ENCODE measurements at places on chromosomes 4 and X. TPM values are rescaled to one million over a fixed set of nuclear protein-coding genes. Genes with fewer than 3 reads are reported as not detected.

GRCh38 chr4:95644417-95644816 is 95.6 kb upstream of the UNC5C start:
- ATAC-seq: no peak

GRCh38 chrX:15549189-15550012 is 48.8 kb downstream of the BMX start:
- ATAC-seq: no peak

- ATAC-seq: no peak
These were observed 19.3 kb downstream of the WDR13 start for GRCh38 chrX:48616576-48616975.

DNA sequence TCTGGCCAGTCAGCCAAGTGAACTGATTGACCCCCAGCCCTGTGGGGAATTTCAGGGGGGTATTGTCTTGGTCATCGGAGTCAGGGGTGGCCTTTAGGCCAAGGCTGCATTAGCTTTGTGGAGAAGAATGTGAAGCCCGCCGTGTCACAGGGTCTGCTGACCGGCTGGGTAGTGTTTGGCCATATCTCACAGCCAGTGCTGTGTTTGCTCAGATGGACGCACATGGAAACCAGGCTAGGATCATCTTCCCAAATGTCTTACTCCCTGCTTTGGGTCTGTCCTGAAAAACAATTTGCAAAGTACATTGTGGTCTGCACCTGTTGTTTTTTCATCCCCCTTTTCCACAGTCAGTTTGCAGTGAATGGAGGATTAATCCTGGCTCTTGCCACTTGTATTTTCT is 13.0 kb downstream of the TMEM164 start:
- ATAC-seq: no peak

DNA sequence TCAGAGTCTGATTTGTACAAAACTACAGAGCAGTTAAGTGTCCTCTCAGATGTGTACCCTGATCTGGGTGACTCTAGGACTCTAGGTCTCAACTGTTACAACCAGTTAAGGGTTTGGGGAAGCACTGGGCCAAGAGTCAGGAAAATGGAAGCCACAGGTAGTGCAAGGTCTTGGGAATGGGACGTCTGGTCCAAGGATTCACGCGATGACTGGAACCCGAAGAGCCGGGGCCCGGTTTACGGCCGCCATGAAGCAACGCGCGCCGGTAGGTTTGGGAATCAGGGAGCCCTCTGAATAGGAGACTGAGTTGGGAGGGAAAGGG is 321 bp upstream of the HPRT1 start:
- no peak for ATAC-seq

- no peak for ATAC-seq
These were observed 164.1 kb downstream of the GASK1B start for GRCh38 chr4:158008551-158009218.

RNF150 gene
- not detected for total RNA-seq

Measured in activated T-helper 17 cell treated with anti-CD3 and anti-CD28 coated beads, Interleukin-2, amount 50 U/mL, for 72 hours (primary cell).